ENCODE measurements at places on chromosomes 11 and 22.

GRCh38 chr11:40132912-40133311 is 1326.5 kb downstream of the LRRC4C start:
- DNase-seq = no peak

DNA sequence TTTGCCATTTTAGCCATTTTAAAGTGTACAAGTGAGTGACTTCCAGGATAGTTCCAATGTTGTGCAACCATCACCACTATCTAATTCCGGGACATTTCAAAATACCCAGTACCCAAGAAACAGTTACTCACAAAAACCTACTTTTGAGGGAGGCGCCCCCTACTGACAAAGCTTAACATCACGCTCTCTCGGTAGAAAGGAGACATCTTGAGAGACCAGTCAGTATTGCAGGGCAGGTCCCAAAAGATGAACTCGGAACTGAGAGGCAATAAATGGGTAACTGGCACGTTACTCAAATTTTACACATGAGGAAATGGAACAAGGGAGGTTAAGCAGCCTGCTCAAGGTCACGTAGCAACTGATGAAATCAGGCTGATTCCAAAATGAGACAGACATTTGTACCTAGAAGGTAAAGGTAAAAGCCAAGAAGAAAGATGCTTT is 50.0 kb upstream of the POU2AF1 start:
- peak; percentile 65 for DNase-seq

DNA sequence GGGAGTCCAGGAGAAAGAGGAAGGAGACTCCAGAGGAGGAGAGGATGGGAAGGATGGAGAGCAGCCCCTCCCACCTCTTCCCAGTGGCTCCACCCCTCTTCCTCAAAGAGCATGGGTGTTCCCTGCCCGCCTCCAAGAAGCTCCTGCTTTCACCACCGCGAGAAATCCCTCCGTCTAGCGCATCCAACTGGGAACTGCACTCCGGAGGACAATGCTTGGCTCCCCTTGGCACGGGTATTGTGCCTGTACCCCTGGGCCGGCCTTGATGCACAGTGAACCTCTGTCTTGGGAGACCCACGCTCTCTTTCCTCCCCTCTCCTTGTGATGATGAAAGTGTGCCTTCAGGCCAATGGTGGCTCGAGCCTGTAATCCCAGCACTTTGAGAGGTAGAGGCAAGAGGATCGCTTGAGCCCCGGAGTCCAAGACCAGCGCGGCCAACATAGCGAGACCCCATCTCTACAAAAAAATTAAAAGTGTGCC is 14.9 kb upstream of the ADA2 start:
- DNase-seq = no peak

- no peak for DNase-seq
Observed at GRCh38 chr11:116829525-116830183, at the start of gene APOC3. TSS of gene APOC3 (plus strand) at chr11:116829907. CDS start at chr11:116830583, 676 bp downstream.

GRCh38 chr22:39658367-39658766 is 87.8 kb downstream of the CACNA1I start:
- peak; percentile 65 for DNase-seq

GRCh38 chr11:27300974-27301373 is 62.0 kb downstream of the CCDC34 start:
- no peak for DNase-seq

DNA sequence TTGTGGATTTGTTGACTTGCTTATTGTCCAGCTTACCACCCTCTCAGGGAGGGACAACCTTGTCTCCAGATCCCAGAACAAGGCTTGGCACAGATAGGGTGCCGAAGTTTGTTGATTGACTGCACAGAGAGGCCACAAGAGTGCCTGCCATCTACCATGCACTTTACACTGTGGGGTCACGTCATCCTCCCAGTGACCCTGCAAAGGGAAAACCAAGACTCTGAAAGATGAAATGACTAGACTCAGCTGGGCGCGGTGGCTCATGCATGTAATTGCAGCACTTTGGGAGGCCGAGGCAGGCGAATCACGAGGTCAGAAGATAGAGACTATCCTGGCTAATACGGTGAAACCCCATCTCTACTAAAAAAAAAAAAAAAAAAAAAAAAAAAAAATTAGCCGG is 4.6 kb upstream of the LTBP3 start:
- DNase-seq = no peak

GRCh38 chr11:39569789-39570188 is 1889.7 kb downstream of the LRRC4C start:
- DNase-seq = no peak

DNA sequence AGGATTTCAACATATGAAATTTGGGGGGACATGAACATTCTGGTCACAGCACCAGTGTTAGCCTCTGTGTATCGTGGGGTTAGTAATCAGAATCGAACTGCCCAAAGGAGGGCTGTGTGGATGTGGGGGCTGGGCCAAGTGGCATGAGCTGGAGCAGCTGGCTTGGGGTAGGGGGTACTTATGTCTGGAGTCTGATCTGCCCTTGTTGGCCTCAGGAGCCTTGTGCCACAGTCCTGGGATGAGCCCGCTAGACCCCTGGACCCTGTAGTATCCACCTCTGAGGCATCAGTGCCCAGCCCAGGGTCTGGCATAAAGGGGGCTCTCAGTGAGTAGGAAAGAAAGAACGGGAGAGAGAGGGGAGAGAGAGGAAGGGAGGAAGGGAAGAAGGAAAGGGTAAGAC is 67.3 kb downstream of the LRRC32 start:
- DNase-seq = no peak

GRCh38 chr11:120066738-120067437 is 71.0 kb downstream of the TRIM29 start:
- DNase-seq = no peak

DNA sequence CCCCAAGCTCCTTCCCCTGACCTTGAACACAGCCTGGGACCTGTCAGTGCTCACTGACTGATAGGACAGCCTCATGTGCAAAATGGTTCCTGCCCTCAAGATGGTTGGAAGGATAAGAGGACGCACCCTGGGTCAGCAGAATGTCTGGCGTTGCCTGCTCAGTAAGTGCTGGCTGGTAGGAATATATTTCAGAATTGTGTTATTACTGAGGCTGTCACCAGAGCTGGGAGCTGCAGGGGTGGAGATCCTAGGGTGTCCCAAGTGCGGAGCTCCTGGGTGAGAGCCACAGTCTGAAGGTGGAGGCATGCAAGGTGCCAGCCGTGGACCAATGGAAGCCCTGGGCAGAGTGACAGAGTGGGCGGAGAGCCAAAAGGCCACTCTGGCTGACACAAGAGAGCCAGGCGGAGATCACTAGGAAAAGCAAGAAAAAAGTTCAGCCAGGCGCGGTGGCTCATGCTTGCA is 1.0 kb upstream of the SEC14L4 start:
- no peak for DNase-seq

- no peak for DNase-seq
Observed at GRCh38 chr11:108324587-108324986, 101.7 kb downstream of the ATM start.

DNA sequence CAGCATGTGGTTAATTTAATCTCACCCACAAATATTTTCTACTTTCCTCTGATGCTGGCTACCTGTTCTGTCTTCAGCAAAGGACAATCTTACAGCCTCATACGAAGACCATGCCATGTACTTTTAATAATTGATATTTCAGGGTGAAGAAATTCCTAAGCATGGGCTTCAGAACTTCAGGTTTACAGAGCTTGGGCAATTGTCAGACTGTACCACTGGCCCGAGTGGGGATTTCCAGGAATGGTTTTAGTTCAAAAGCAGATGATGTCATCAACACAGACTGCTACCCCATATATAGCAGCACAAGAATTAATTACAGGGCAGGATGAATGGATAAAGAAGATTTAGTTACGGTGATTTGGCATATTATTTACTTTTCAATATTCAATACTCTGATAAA is 171.8 kb downstream of the ETS1 start:
- DNase-seq = no peak
